Aorta (tissue), 5 donors: ENCODE measurements at places on chromosomes 2 and 18.

DNA sequence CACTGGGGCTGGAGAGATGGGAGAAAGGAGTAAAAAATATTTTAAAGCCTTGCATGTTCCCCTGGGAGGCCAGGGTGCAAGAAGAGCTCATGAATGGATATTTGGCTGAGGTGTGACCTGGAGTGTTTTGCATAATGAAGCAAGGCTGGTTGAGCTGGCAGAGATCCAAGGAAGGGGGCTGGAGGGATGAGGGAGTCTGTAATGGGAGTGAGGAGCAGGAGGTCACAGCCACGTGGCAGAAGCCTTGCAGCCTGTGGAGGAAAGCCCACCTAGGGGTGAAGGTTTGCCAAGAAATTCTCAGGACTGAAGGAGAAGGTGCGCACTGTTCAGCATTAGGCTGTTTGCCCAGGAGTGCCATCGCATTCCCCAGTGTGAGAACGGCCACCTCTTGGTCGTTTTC is 40.3 kb upstream of the ATP8B1 start:
- DNase-seq = no peak

DNA sequence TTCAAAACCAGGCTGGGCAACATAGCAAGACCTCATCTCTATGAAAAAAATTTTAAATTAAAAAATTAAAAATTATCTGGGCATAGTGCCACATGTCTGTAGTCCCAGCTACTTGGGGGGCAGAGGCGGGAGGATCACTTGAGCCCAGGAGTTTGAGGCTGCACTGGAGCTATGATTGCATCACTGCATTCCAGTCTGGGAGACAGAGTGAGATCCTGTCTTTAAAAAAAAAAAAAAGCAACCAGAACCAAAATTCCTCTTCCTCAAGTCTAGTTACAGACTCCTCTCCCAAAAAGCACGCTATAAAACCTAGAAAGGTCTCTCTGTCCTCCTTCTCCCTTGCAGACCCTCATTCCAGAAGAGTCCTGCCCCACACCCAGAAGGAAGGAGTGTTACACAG is 23.9 kb downstream of the TNFAIP6 start:
- no peak for DNase-seq

DNA sequence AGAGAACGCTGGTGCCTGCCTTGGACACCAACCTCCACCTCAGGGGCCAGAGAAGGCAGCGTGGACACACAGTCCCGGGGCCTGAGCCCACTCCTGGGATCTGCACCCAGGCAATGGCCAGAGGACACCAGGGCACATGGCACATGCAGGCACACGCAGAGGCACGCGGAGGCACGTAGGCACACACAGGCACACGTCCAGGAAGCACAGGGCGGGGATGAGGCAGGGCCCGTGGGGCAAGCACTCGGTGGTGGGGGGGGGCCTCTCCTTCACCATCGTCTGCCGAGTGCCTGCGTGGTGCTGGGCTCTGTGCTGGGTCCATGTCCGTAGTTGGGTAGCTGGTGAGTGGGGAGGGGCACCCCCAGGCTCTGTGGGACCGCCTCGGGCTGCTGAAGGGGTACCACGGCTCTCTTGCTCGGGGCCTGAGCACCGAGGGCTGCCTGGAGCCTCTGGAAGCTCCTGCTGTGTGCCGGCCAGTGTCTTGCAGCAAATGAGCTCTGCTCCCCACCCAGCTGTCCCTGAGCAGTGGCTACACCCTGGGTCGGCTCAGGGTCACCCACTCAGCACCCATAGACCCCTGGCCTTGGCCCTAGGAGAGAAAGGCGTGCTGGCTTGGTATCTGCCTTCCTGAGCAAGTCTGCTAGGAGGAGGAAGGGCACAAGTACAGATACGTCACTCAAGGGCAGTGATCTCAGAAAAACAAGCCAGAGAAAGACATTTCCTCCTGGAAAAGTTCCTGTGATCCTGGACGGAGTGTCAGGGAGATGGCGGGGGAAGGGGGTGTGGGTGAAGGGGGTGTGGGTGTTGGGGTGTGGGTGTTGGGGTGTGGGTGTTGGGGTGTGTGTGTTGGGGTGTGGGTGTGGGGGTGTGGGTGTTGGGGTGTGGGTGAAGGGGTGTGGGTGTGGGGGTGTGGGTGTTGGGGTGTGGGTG is 26.4 kb downstream of the RTP5 start:
- DNase-seq = peak; percentile 75

- no peak for DNase-seq
Measured at GRCh38 chr18:9003406-9004100, 98.9 kb upstream of the NDUFV2 start.

DNA sequence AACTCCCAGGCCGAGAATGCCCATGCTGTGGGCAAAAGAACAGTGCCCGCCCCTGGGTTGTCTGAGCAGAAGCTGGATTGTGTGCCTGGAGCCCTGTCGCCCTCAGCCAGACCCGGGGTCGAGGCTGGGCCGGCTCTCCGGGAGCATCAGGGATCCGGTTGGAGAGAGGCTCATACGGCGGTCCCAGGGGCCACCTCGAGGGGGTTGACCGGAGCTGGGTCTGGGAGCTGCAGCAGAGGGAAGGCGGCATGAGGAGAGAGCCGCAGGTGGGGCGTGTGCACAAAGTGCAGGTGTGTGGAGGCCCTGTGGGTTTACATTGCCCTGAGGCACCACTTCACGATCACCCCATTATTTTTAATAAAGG is 39.5 kb downstream of the MBP start:
- DNase-seq = no peak

- peak; percentile 74 for DNase-seq
Measured at GRCh38 chr2:46352621-46353020, 55.4 kb downstream of the EPAS1 start.

- no peak for DNase-seq
Measured at GRCh38 chr2:130341562-130342019, 1.1 kb upstream of the IMP4 start.

- DNase-seq = no peak
Measured at GRCh38 chr2:78417355-78417754, 608.1 kb upstream of the REG3G start.

- DNase-seq = no peak
Measured at GRCh38 chr2:235301202-235302076, 192.4 kb upstream of the AGAP1 start.

GRCh38 chr2:1340141-1340512 is 73.1 kb upstream of the TPO start:
- DNase-seq = no peak

DNA sequence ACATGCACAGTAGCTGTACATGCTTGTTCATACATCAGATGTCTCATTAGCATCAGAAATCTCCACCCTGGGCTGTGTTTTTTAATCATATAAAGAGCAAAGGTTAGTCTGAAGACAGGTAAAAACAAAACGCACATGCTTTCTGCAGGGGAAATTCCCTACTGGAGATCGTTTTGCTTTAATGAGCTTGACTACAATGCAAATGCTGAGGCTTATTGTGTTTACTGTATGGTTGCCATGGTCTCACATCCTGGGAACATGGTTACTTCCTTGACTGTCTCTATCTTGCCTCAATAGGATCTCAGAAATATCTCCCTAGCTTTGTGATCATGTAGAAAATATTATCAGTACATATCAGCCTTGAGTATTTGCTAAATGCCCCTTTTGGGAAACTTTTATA is 336.5 kb upstream of the TFPI start:
- DNase-seq = no peak

- no peak for DNase-seq
Measured at GRCh38 chr2:30661173-30662107, 145.8 kb downstream of the CAPN13 start.

GRCh38 chr2:99641999-99642398 is 152.2 kb upstream of the REV1 start:
- no peak for DNase-seq

DNA sequence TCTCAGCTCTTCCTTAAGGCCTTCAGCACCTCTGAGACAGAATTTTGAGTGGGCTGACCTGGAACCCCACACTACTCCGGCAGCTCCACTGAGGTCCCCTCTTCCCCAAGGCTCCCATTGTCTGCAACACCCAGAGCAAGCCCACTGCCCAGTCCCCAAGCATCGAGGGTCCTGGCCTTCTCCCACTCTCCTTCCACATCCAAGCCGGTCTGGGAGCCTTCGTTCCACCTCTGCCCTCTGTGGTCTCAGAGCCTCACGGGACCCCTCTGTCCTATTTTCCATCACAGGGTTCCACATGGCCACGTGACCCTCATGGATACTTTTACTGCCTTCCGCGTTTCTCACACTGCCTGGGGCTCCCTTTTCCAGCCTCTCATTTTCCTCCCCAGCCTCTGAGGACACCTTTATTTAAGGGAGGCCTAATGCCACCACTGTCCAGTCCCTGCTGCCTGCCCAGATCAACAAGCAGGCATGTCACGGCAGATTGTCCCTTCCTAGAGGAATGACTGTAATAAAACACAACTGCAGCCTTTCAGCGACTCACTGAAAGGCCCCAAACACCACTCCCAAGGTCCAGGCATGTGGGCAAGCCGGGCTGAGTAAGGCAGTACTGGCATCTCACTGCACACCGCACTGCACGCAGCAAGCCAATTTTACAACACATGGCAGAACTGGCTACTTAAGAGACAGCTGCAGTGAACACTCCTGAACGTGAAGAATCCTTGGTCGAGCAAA is 7.9 kb upstream of the SALL3 start:
- DNase-seq = no peak

- no peak for DNase-seq
Measured at GRCh38 chr2:218810256-218810655, 21.3 kb downstream of the PRKAG3 start.
